ENCODE measurements at places on chromosomes 6 and 20. TPM values are rescaled to one million over a fixed set of nuclear protein-coding genes. Genes with fewer than 3 reads are reported as not detected.

GRCh38 chr6:144400321-144400720, 115.2 kb downstream of the UTRN start:
- no peak for DNase-seq
- no peak overlapping the region for H3K4me3 ChIP-seq
- no peak overlapping the region for H3K27ac ChIP-seq

GRCh38 chr6:155882527-155883333, 427.1 kb upstream of the NOX3 start:
- H3K4me1 ChIP-seq, result peaks cover 22% of the 10 kb centered on the region
- H3K27ac ChIP-seq, result peak overlapping the region; percentile 83
- peak; percentile 21 for DNase-seq
- no peaks in the 10 kb centered on the region for H3K27me3 ChIP-seq

Gene FILIP1
- under 0.01 TPM for total RNA-seq

Gene MUC21
- not detected for total RNA-seq

GRCh38 chr6:38078671-38079070, 259.1 kb downstream of the ZFAND3 start:
- H3K4me3 ChIP-seq, result no peak overlapping the region
- peaks cover 5% of the 10 kb centered on the region for H3K4me1 ChIP-seq
- H3K36me3 ChIP-seq, result peaks cover 5% of the 10 kb centered on the region
- DNase-seq, result peak; percentile 26

DNA sequence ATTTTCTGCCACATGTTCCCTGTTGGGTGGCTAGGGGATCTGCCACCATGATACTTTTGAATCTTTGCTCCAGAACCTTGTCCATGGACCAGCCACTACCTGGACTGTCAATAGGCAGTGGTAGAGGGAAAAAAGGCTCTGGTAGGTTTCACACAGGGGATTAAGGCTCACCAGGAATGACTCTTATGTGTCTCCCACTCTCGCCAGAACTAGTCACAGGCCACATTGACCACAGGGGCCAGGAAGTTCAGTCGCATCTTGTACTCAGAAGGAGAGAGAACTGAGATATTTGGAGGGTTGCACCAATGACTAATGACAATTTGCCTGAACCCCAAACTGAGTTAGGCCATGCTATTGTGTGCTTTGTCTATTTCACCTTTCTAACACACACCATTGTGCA, 23.6 kb upstream of the APCDD1L start:
- H3K4me1 ChIP-seq, result peaks cover 8% of the 10 kb centered on the region
- no peaks in the 10 kb centered on the region for H3K36me3 ChIP-seq
- H3K27me3 ChIP-seq, result no peaks in the 10 kb centered on the region
- H3K4me3 ChIP-seq, result no peak overlapping the region
- no peak overlapping the region for H3K27ac ChIP-seq

Gene IL20RA
- total RNA-seq, result not detected

DNA sequence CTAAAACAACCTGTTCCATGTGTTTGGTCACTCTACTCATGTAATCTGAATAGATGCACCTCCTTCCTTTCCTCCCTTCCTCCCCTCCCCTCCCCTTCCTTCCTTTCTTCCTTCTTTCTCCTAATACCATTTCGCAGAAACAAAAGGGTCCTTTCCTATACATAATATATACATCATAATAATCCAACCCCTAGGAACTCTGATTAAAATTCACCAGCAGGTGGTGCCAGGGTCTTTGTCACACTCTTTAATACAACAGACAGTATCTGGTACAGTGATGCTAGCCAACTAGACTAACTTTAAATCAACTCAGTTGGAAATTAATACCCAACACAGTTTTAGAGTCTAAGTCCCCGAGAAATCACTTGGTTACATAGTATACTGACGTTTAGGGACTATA, 181.2 kb upstream of the SHLD1 start:
- no peak overlapping the region for H3K4me3 ChIP-seq
- DNase-seq, result peak; percentile 59
- no peaks in the 10 kb centered on the region for H3K27me3 ChIP-seq
- H3K36me3 ChIP-seq, result peaks cover 59% of the 10 kb centered on the region
- H3K4me1 ChIP-seq, result no peaks in the 10 kb centered on the region

- no peak overlapping the region for H3K27ac ChIP-seq
- no peaks in the 10 kb centered on the region for H3K4me1 ChIP-seq
- H3K27me3 ChIP-seq, result peaks cover 27% of the 10 kb centered on the region
- DNase-seq, result no peak
- H3K36me3 ChIP-seq, result no peaks in the 10 kb centered on the region
These were observed 205.9 kb upstream of the TAB2 start for GRCh38 chr6:149111556-149112115.

DNA sequence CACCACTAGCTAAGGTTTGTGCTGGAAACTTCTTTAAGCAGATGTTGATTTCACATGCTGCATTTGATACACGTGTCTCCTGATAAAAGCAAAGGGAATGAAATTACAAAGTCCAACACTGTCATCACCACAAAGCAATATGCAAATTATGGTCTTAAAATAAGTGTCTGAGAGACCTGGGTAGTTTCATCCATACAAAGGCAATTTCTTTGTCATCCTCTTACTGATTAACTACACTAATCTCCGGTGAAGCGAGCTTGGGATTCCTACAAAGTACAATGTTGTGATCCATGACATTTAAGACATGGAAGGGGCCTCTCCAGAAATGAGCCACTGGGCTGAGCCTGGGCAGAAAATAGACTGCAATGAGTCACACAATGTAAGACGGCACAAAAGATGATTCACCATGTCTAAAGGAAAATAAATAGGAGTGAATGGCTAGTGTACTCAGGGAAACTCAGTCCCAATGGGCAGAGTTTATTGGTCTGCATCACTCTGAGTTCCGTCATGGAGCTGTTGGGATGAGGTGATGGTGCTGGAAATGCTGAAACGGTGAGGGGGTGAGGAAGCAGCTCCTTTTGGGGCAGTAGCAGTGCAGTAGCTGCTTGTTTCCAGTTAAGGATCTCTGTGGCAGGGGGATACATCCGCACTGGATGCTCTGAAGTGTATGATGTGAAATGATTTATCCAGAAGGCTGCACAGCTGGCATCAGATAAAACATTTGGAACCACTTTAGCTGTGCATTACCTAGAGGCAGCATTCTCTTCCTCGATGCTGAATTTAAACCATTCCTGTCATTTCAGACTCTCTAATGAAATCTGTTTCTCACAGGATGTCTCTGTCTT, 103.3 kb downstream of the IBTK start:
- no peaks in the 10 kb centered on the region for H3K27me3 ChIP-seq
- no peak overlapping the region for H3K4me3 ChIP-seq
- peaks cover 3% of the 10 kb centered on the region for H3K4me1 ChIP-seq
- peak; percentile 98 for DNase-seq

- no peak overlapping the region for H3K27ac ChIP-seq
- peaks cover 10% of the 10 kb centered on the region for H3K4me1 ChIP-seq
- peaks cover 8% of the 10 kb centered on the region for H3K36me3 ChIP-seq
- no peaks in the 10 kb centered on the region for H3K27me3 ChIP-seq
- peak; percentile 53 for DNase-seq
- H3K4me3 ChIP-seq, result no peak overlapping the region
These were observed 30.3 kb downstream of the TBPL1 start for GRCh38 chr6:133983099-133983939.

GRCh38 chr6:94511502-94512088, 1065.7 kb upstream of the MANEA start:
- H3K4me1 ChIP-seq, result no peaks in the 10 kb centered on the region
- H3K27ac ChIP-seq, result no peak overlapping the region
- no peak overlapping the region for H3K4me3 ChIP-seq
- H3K36me3 ChIP-seq, result no peaks in the 10 kb centered on the region
- no peak for DNase-seq

All from IMR-90 (cell line).